ENCODE measurements at places on chromosomes 3 and 15.

DNA sequence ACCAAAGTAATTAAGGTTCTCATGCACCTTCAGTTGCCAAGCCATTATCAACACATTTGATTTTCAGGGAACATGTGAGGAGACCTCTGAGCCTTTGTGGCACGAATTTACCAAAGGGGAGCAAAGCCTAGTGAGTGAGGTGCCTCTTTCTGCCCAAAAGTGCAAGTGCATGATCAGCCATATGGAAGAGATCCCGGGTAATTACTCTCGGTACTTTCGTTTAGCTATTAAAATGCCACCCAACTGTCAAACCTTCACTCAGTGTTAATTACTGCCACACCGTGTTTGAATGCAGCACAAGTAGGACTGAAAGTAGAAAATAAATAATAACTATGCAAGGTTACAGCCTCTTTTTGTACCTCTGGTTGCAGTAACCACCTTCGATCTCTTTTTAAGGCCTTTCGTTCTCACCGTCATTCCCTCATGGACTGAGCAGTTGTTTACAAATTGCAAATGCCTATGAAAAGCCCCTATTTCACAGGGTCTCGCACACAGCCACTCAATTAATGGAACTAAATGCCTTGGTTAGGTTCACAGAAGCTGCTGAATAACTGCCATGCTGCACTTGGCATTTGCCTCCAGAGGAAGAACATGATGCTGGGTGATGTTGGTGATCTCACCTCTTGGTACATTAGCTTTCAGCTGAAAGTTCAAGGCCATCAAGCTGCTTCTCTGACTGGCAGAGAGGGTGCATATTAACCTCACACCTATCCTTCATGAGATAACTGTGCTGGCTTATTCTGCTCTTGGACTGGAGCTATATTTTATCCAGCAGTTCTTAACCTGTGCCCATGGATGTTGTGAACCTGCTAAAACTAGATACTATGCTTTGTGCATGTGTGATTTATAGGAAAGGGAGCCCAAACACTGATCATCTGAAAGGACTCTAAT, 69.9 kb downstream of the TNIK start:
- no peak for DNase-seq

DNA sequence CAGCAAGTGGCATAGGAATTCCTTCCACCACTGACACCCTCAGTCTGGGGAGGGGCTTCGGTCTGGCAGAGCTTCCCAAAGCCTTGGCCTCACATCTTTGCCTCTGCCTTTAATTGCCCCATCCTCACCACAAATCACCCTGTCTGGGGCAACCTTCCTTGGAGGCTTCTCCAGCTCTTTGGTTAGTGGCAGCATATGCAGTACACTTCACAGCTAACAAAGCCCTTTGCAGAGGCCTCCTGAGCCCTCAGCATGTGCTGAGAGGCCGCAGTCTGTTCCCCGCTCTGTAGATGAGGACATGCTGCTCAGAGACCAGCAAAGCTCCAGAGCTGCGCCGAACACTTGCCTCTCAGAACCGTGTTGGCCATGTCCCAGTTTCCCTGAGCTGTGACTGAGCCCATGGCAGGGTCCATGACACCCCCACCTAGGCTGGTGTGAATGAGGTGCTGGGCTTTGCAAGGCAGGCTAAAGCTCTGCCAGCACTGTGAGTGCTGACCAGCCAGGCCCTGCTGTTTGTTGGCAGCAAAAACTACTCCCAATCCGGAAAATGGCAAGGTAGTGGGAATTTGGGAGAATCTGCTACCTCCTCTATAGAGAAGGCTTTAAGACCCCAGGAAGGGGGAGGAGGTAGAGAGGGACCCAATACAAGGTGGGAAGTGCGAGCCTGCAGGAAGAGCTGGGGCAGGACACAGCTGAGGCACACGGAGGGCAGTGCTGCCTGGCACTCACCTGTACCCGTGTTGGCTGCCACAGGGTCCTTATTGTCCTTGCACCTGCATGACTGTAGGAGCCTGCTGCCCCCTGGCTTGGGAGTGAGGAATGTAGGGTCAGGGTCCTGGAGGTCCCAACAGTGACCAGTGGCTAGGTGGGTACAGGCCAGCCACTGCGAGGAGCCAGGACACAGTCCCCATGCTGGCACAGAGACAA, 8.4 kb upstream of the KLF15 start:
- DNase-seq, result no peak

GRCh38 chr3:188972310-188972709, 199.5 kb upstream of the TPRG1 start:
- no peak for DNase-seq

DNA sequence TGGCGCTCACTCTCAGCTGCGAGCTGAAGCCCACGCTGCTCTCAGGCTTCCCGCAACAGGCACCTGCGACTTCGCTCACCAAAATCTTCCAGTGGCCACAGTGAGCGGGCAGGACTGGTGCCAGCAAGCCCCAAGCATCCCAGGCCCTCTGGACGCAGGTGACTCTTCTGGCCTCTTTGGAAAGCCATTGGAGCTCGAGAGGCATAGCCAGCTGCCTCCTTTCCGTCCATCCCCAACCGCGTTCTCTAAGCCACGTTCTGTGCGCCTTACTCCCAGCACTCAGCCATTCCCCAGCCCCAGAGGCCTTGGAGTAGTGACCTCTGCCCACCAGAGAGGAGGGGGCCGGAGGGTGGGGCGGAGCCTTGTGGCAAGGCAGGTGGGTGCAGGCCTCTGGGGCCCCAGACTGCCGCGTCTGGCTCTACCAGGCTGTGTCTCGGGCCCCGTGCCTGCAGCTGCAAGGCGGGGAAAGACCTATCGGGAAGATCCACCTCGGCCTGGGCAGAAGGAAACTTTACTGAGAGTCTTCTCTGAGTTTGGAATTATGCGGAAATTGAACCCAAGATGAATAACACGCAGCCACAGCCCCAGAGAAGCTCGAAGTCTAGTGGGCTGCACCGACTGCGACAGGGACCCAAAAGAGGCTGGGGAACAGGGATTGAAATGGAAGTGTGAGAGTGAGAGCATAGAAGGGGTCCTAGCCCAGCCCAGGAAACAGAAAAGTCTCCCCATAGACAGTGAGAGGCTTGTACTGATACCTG, 3.6 kb upstream of the SOX14 start:
- no peak for DNase-seq

GRCh38 chr15:39299486-39300267, 281.2 kb upstream of the THBS1 start:
- DNase-seq, result no peak

DNA sequence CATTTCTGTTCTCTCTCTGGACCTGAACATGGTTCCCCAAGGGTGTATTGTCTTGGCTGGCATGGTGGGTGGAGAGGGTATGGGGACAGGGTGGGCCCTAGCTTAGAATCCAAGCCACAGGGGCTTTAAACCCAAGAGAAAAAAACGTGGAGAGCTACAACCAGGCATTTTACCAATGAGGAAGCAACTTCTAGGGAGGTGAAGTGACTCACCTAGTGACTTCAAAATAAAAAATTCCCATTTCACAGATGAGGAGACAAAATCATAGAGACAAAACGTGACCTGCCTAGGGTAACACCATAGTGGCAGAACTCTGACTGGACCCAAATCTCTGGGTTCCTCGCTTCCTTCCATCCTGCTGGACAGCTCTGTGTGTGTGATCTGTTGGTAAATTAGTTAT, 216.8 kb downstream of the RPLP1 start:
- DNase-seq, result no peak
